ENCODE measurements at places on chromosomes 7 and 10.

DNA sequence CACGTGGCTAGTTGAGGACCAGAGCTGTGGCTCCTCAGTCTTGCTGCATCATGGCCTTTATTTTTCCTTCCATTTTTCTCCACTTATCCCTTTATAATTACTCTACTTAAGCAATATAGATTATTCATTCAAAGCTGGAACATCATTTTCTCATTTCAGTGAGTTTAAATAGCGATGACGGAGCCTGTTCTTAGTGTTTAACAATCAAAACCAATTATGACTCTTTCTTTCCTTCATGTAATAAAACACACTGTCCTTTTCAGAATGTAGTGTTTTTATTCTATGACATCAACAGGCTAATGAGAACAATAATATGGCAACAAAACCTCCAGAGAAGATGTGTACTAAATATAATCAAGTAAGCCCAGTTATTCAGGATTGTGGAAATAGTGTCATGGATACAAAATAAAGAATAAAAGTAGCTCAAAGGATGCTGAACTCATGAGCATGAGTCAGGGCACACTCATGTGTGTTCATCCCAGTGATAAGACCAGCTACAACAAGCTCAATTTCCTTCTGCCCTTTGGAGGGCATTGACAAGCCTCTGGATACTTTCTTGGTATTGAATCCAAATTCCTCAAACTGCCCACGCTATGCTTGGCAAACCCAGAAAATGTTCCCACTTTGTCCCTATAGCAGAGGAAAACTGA is 188.4 kb downstream of the CYP26A1 start:
- no peak for DNase-seq

- no peak for DNase-seq
These were observed 31.1 kb downstream of the CALML3 start for GRCh38 chr10:5555881-5556280.

- no peak for DNase-seq
These were observed 154.6 kb upstream of the GDF10 start for GRCh38 chr10:47145290-47145934.

GRCh38 chr7:42232275-42232674 is 4.7 kb downstream of the GLI3 start:
- DNase-seq: no peak

DNA sequence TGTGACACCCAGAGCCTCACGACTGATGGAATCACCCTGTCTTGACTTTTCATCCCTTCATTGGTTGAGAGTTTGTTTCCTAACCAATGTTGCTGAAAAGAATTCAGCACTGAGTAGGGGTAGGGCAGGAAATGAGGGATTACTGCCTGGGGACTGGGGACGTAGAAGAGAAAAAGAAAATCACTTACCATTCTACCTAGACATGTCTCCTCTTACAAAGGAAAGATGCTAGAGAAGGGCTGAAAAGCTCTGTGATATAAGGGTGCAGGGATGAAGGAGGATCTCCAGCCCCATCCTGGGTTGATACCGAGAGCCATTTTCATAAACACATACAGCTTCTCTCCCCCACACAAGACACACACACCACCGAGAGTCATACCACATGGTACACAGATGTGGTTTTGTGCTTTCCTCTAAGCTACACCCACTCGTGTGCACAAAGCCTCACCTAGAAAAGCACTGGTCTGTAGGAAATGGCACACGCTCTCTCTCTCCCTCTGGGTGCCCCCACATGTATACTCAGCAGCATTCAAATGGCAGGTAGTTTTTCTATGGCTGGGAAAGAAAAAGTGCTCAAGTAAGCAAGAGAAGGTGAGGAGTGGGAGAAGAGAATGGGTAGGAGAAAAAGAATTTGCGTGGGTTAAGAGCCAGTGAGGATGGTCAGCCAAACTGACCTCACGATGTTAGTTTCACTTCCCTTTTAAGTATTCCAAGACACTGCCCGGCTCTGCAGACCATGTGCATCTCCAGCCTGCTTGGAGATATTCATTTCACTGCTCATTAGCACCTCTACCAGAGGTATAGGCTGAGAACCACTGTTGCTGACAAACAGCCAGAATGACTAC is 85.8 kb downstream of the CALD1 start:
- DNase-seq: peak; percentile 29

DNA sequence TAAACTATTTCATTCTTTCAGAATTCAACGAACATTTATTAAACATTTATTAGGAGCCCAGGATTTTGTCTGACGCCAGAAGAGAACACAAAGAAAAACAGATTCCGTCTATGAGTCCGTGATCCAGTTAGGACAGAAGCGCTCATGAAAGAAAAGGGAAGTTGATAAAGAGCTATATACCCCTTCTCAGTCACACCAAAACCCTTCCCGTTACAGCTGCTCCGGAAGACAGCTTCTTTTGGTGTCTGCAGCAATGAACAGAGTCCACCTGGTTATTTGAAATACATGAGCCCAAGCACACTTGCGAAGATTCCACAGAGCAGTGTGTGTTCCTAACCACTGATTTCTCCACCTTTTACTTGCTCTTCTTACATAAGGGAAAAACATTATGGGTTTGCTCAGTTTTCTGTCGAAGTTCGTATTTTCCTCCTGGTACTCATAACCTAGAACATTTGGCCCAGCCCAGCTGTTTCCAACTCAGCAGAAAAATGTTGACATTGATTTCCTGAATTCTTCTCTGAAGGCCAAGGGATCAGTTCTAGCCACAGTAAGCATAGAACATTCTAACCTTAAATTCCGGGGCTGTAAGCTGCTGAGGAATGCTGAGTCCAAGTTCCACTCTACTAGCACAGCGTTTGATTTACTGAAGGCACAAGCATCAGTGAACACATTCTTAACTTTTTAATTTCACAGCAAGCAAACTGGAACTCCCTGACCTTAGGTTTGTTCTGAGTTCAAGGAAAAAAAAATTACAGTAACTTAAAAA is 206.5 kb downstream of the SORCS1 start:
- no peak for DNase-seq

DNA sequence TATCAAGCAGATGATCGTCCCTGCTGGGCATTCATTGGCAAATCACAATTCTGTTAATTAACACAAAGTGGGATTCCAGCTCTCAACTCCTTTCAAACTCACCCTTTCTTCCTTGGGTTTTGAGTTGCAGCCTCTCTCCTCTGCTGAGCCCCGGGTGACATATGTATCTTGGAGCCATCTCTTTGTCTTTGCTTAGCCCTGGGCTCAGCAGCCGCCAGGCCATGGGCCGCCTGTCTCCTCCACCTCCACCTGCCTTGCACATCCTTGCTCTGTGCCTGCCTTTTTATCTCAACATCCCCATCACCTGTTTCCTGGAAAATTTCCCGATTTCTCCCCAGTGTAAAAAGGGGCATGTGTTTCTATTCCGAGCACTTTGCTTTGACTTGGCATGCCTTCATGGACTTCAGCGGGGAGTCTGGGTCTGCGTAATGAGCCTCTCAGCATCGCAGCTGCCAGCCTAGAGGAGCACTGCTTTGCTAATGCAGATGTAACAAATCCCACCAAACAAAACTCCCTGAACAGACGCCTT is 141.3 kb upstream of the AGK start:
- no peak for DNase-seq

GRCh38 chr10:7075851-7076250 is 335.0 kb downstream of the SFMBT2 start:
- no peak for DNase-seq

DNA sequence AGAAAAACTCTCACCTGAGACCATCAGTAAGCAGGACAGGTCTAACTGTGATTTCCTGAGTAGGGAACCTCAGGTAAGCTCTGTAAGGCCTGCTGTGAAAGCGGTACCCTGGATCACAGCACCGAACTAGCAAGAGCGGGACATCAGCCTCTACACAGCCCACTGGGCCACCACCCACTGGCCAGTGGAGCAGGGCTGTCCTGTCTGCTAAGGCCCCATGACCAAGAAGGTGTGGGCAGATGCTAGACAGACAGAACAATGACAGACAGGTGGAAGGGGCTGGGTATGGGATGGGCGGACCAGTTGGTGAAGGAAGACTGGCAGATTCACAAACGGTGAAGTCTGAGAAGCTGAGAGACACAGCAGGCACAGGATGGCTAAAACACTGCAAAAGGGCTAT is 79.4 kb upstream of the DDC start:
- peak; percentile 2 for DNase-seq

DNA sequence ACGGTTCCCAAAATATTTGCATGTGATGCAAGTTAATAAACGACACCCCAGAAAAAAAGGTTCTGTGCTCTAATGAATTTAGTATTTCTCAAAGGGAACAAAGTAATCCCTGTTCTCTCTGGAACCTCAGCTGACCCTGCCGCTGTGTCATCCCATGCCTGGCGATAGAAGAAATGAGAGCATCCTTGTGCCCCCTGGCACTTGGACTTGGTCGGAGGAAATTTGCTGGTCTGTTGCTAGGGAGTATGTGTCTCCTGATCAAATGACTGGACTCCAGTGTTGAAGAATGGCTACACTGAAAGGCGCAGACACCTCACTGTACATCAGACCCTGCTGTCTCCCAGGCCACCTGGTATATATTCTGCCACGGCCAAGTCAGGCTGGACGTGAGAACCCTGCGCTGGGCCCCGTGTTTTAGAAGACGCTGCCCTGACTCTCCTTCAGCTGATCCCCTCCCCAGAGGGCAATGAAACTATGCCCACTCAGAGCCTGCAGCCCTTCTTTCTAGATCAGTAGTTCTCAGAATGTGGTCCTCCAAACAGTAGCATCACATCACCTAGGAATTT is 67.2 kb downstream of the THNSL1 start:
- no peak for DNase-seq

DNA sequence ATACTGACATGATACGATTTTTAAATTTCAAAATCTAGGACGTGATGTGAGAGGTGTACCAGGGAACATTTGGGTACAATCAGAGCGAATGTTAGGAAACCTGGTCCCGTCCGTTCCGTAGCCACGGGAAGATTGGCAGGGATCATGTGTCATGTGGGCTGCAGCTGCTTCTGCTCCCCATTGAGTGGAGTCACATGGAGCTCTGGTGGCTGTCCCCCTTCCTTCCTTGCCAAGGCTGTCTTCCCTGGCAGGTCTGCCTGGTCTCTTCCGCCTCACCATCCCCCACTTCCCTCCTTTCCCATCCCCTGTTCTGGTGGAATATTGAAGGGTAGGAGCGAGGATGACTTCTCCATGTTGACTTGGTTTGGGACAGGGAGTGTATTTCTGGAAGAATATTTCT is 33.8 kb upstream of the FAM180A start:
- no peak for DNase-seq

- no peak for DNase-seq
These were observed 124.9 kb upstream of the NPVF start for GRCh38 chr7:25353196-25353595.

DNA sequence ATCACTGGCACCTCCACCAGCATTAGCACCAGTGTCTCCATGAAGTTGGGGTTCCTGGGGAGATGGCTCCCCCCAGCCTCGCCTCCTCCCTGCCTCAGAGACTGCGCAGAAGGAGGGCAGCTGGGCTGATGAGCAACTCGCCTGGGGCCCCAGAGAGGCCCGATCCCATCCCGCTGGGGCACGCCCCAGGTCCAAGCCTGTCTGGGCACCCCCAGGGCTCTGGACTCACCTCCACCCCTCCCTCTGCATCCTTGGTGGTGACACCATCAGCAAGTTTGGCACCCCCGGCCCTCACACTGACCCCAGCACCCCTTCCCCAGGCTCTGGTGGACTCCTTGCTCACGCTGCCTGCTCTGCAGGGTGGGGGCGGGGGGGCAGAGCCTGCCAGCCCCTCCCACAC is 89.5 kb downstream of the LHPP start:
- DNase-seq: no peak

DNA sequence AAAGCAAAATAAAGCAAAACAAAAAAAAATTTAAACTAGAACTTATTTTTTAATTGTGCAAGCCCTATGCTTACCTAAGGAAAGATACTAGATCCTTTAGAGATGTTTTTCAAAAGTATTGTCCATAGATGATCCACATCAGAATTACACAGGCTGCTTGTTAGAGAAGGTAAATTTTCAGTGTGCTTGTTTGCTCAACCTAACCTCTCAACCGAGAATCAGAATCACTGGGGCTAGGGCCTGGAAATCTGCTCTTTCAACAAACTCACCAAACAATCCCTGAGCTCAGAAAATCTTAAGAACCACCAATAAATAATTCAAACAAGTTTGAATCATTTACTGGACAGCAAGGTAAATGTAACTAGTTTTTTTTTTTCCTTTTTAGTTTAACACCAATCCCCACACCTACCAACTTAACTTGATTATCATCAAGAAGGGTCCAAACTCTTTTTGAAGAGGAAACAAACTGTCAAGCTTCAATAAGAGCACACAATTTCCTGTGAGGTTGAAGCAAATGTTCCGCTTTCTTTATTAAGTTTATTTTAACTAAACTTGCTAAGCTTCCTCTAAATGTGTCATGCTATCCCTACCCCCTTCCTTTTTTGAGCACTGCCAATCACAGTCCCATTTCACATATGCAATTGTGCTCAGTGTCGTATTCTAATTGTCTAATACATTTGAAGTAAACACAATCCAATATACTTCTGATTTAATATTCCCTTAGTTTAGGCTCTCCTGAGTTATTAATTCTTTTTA is 7.4 kb upstream of the TSPAN33 start:
- DNase-seq: no peak

- no peak for DNase-seq
These were observed 6.2 kb upstream of the MBL2 start for GRCh38 chr10:52778511-52779392.

GRCh38 chr7:12237007-12237406 is 25.9 kb downstream of the TMEM106B start:
- DNase-seq: no peak

GRCh38 chr7:111525100-111525499 is 37.2 kb downstream of the IMMP2L start:
- DNase-seq: no peak

DNA sequence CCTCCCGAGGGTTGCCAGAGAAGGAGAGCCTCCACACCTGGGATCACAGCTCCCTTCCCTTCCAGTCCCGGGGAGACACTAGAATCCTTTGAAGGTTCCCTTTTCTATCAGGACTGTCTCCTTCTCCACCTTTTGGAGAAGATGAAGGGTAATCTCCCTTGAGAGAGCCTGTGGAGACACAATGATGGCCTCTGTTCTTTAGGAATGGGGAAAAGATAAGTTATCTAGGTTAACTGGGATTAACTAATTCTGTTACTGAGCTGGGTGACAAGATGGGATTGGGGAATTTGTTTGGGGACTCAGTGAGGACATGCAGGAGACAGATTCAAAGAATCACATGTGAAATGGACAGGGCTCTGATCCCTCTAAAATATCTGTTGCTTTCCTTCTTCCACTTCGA is 181.1 kb upstream of the BMPER start:
- DNase-seq: no peak

- DNase-seq: no peak
These were observed 20.5 kb downstream of the PIP4K2A start for GRCh38 chr10:22693860-22694259.

DNA sequence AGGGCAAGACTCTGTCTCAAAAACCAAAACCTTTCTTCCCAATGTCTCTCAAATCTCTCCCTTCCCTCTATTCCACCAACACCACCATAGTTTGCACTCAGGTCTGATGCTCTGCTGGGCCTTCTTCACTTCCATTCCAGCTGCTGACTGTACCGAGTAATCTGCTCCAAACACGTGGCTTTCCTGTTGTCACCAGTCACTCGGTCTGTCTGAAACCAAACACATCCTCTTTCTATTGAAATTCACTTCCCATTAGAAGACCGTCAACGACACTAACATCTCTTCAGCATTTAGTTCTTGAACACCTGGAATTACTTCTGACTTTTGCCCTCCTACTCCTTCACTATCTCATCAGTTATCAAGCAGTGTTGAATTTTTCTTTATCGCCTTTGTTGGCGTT is 4.7 kb upstream of the NRF1 start:
- no peak for DNase-seq
